ENCODE measurements at places on chromosomes 7 and 10.

DNA sequence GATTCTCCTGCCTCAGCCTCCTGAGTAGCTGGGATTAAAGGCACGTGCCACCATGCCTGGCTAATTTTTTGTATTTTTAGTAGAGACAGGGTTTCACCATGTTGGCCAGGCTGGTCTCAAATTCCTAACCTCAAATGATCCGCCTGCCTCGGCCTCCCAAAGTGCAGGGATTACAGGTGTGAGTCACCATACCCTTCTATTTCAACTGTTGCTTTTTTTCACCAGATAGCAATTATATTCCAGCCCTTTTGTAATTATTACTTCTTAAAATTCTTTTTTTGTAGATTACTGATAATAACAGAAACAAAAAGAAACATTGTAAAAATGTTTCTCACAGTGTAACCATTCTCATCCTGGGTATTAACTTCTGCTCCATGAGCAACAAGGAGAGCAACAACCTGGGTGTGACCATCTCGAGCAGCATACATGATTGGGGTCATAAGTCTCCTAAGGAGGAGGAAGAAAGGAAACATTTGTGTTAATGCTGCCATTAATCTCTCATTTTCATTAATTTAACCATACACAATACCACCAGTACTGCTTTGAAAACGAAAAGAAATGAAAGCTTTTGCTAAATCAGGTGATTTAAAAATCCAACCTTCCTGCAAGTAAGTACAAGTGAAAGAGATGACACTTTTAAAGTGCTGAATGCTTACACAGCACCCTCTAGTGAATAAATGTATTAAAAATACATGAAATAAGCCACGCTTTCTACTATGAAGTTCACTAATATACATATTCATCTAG lies 41.8 kb downstream of the ASZ1 start:
- DNase-seq: no peak

GRCh38 chr10:28986117-28986792 lies 302.6 kb upstream of the LYZL1 start:
- no peak for DNase-seq

- no peak for DNase-seq
These were observed 169.2 kb downstream of the SLC25A13 start for GRCh38 chr7:96152706-96153105.

DNA sequence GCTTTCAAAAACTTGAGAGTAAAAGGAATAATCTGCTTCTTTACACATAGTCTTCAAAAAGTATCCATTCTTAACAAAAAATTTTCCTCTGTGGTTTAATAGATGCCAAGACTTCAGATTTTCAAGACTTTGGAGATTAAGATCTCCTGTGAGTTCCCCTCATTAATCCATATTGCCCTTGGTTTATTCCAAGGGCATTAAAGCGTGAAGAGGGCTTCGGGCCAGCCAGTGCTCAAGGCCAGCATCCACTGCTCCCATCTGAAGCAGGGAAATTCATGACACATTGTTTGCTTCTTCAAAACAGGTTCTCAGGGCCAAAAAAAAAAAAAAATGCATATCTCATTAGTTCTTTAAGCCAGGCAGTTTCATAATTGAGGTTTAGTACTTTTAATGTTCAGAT lies 137.3 kb upstream of the RHOBTB1 start:
- no peak for DNase-seq

DNA sequence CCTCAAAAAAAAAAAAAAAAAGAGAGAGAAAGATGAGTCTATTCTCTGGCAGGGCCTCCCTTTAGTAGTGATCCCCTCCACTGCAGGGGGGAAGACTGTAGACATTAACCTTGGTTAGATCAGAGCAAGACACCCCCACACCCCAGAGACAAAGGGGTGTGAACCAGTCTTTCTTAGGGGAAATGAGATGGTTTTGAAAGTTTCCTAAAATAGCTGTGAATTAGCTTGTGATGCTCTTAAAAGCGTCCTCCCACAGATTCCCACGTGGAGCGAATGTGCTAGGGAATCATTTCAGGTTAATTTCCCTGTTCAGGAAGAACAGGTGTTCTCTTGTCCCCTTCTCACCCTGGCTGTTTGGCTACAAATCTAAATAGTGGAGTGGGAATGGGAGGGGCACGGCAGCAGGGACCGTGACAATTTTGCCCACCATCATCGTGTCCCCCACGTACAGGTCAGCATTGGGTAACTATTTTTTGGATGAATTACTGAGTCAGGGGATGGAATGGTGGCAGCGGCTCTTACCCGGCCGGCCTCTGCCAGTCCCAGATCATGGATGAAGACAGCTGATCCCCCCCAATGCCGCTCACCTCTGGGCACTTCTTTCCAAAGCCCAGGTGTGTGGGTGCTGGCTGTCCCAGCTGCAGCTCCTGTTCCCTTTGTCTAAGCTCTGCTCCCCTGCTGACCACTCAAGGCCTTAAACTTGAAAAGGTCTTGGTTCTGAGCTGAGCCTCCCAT lies 152.9 kb downstream of the CCDC3 start:
- DNase-seq: no peak

GRCh38 chr7:86900886-86901285 lies 158.6 kb downstream of the ELAPOR2 start:
- no peak for DNase-seq

- no peak for DNase-seq
These were observed 635.5 kb downstream of the AUTS2 start for GRCh38 chr7:70233776-70234175.

DNA sequence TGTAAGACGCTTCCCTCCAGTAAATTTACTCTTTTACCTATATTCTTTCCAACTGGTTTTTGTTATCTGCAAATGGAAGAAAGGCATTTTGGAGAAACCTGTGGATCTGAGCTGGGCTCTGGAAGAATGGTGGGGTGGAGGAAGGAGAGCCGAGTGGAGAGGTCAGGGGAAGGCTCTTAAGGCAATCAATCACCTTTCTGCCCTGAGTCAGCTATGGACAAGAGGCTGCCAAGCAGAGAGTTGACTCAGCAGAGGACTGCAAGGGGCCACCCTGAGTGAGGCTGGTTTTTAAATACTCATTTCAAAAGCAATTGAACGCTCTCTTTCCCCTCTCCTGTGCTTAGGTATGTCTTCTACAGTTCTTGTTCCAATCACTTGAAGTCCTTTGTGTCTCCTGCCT lies 81.8 kb downstream of the SPAG6 start:
- no peak for DNase-seq

DNA sequence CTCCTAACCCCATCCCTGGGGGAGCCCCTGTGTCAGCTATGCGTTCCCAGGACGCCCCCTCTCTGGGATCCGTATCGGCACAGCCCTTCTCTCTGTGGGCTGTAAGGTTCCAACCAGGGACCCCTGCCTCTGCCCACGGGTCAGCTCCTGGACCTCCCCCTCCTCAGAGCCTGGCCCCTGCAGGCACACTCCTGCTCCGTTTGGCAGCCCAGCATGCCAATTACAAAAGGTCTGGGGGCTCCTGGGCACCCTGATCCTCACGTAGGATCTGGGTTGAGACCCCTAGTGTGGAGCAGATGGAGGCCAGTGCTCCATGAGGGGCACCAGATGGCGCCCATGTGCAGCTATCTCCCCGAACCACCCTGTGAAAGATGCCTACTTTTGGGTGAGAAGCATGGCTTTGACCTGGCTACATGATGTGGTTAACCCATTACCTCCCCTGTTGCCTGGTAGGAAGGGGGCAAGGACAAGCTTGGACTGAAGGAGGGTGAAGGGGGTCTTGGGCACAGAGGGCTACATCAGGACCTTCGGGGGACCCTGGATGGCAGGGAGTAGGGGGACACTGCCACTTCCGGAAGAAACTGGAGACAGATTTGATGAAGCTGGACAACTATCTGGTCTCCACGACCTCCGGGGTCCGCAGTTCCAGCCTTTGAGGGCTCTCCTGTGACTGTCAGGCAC lies 9.0 kb downstream of the TACR2 start:
- DNase-seq: no peak

GRCh38 chr10:114021154-114021553 lies 22.5 kb upstream of the ADRB1 start:
- peak; percentile 75 for DNase-seq

DNA sequence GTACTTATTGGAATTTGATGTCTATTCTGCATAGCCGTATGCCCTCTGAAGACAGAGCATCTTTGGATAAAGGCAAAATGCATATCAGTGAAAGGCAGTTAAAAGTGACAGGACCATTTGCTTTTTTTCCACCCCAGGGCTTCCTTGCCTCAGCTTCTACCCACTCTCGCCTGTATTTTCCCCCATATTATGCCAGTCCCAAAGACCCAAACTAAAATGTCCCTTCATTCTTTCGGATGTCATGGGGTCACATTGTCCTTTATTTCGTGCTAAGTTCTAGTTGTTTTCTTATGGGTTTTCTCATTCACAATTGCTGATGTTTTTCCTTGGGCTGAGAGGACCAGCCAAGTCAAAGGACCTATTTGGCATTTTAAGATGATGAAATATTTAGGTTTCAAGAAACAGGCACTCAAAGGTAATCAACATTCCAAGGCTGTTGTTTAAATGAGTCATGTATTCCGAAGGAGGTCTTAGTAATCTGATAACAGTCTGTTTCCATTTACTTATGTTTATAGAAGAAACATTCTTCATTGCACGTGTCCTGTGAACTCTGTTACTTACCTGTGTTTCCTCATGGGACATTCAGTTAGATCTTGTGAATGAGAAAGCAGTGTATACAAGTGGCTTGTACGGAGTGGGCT lies 74.1 kb downstream of the DNAH11 start:
- no peak for DNase-seq

DNA sequence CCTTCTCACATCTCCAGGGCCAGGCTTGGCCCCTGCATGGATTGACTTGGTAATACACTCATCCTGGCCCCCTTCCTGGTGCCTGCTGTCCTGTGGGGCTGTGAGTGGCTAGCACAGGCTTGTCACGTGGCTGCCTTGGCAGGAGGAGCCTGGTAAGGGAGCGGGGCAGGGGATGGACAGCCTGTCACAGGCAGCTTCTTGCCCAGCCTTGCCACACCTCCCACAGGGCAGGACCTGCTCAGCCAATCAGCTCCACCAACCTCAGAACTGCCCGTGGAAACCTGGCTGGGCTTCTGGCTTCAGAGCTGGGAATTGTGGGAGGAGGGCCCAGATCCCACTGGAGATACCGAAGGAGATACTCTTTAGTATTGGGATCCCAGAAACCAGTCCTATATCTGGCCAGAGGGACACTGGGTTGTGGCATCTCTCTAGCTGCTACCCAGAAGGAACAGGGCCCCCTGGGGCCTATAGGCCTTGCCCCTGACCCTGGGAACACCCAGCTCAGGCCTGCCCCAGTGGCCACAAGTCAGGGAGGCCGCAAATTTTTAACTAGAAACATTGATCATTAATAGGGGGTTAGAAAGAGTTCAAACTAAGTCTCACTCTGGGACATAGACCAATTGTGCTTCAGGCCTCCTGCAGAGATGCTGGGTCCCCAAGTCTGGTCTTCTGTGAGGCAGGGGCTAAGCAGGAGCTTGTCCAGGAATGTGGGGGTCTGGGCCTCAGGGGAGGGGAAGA lies at the start of gene HOGA1:
HOGA1 (plus strand) TSS at position 330 of the 738 bp plus-strand sequence; CDS start at position 645, 315 bp downstream.
- DNase-seq: peak; percentile 92

DNA sequence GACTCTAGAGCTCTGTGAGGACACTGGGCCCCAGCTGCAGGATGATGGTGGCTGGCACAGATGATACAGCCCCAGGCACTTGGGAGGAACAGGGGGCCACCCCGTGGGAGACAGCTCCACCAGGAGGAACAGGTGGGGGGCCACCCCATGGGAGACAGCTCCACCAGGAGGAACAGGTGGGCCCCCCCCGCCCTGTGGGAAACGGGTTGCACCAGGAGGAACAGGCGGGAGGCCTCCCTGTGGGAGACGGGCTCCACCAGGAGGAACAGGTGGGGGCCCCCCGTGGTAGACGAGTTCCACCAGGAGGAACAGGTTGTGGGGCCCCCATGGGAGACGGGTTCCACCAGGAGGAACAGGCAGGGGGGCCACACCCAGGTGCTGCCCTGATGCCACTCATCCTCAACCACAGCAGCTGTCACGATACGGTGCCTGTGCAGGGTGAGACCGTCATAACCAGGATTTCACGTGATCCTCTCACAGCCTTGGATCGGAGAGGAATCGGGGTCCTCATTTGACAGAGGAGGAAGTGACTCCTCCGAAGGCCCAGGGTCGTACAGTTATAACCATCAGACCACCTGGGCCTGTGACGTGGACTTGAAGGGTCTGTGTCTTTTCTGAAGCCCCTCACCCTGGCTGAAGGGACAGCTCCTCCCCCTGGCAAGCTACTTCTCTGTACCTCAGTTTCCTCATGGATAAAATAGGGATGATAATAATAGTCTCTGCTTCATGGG lies 49.2 kb upstream of the NANOS1 start:
- DNase-seq: no peak

- no peak for DNase-seq
These were observed 149.2 kb upstream of the GHITM start for GRCh38 chr10:83990126-83990525.

DNA sequence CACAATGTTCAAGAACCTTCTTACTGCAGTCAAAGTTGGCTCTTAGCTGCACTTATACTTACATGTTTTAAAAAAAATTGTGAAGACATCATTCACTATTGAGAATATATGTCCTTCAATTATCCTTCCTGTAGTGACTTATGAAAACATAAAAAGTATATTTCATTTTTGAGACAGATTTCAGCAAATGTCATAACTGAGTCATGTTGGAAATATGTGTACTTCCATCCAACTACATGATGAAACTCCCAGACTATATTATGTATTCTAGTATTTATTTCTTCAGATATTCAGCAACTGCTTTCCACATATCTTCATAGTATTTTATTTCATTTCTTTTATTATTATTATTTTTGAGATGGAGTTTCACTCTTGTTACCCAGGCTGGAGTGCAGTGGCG lies 160.2 kb downstream of the ARHGAP12 start:
- DNase-seq: no peak

DNA sequence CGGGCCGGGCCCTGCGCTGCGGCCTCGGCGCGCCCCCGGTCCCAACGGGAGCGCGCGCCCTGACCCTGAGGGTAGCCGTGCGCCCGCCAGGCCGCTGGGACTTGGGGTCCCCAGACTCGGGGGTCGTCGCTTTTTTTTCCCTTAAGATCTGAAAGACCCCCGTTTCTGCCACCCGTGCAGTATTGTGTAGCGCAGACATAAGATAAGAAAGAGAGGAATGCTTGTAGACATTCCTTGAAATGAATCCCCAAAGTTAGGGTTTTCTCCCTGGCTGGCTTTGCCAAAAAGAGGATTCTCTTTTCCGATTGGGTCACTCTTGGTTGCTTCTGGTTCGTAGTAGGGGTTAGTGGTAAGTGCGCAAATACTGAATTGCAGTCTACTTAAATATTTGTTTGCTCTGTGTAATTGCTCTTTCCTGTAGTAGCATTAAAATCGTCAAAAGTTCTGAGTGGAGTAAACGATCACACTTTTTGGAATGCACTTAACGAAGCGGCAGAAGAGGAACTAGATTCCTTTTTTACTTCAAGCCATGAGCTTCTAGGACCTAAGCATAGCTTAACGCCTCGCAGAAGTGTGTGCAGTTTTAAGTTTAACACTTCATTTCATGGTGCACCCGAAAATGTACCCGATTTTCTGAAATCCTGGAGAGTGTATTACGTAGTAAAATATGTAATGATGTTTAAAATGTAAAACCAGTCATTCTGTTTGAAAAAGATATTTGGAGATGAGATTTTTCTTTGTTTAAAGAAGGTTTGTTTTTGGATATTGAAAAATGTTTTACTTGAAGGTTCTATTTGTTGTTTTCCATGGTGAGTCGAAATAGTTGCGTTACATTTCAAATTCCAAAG lies 1.3 kb downstream of the CUL1 start:
- no peak for DNase-seq

GRCh38 chr10:70669015-70669414 lies 3.3 kb upstream of the ADAMTS14 start:
- DNase-seq: no peak
